ENCODE measurements at places on chromosomes 2 and 18. TPM values are rescaled to one million over a fixed set of nuclear protein-coding genes. Genes with fewer than 3 reads are reported as not detected.

NOL4 gene
- not detected for polyA plus RNA-seq

MPV17 gene
- polyA plus RNA-seq, result 61.8 TPM

GRCh38 chr18:58714259-58714658 lies 43.0 kb downstream of the MALT1 start:
- DNase-seq, result no peak

DNA sequence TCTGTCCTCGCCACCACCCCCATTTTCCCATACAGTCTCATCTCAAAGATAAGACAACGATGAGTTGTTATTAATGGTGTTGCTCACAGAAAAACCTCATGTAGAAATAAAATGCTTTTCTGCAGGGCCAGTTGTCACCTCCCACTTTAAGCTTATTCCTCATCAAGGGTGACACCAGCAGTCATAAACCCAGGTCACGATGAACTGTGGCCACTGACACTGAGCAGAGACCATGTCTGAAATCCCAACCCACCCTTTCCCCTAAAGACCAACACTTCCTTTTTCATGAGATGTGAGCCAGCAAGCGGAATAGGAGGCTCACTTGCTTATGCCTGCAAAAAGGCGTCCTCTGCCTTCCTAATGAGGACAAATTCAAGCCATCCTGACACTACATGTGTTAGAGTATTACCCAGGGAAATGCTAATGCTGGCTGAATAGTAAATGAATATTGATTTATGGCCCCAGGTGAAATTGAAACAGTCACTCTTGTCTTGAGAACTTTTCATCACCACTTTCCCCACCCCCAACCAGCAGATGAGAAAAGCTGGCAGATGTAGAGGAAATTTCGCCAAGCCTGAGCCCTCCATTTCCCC lies 228.4 kb downstream of the MGAT5 start:
- no peak for DNase-seq

GRCh38 chr2:144513388-144514101 lies 6.4 kb downstream of the ZEB2 start:
- peak; percentile 51 for DNase-seq

- DNase-seq, result no peak
Measured at GRCh38 chr2:241156971-241157441, 6.7 kb downstream of the PPP1R7 start.

CHN1 gene
- polyA plus RNA-seq, result 18.0 TPM

DNA sequence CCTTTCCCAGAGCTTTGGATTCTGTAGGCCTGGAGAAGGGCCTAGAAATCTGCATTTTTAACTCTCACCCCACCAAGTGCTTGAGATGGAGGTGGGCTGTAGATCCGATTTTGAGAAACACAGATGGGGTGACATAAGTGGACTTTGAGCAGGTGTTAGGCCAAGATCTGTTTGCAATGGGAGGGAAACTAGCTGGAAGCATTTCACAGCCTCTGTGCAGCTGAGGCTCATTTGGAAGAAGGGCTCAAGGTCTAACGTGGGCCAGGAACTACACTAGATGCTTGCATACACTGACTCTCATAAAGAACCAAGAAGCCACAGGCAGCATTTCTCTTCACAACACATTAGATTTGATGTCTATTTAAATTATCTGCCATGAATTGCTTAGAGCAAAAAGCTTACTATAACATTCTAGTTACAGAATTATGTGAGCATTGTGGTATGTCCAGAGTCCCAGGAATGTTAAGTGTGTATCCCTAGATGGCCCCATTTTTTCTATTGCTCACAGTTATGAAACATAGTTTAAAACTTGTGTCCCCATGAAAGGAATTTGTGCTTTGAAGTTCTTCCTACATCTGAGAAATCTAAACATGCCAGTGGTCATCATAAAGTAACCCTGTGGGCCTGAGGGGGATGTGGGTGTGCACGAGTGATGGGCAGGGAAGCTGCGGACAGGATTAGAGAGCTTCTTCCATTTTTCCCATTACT lies 77.2 kb downstream of the CD28 start:
- no peak for DNase-seq

LOXHD1 gene
- polyA plus RNA-seq, result 1.2 TPM

GRCh38 chr2:239886781-239887180 lies 138.4 kb downstream of the NDUFA10 start:
- DNase-seq, result no peak

GRCh38 chr2:53512071-53512826 lies 255.4 kb upstream of the CHAC2 start:
- DNase-seq, result no peak

DNA sequence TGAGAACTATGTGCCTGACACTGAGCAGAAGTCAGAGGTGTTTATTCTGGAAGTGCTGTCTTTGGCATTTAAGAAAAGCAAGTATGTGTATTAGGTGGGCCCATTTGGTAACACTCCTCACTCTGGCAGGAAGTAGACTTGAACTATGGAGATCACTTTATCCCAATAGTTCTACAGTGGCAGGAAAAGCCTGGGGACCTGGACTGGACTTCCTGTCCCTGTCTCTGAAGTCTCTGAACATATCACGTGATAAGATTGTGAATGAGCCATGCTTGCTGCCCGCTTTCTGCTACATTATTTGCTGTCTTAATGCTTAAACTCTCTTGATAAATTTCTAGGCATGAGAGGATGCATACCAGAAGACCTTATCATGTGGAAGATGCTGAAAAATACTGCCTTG lies 203.7 kb downstream of the MYO3B start:
- DNase-seq, result no peak

EFR3B gene
- 0.45 TPM for polyA plus RNA-seq

DNA sequence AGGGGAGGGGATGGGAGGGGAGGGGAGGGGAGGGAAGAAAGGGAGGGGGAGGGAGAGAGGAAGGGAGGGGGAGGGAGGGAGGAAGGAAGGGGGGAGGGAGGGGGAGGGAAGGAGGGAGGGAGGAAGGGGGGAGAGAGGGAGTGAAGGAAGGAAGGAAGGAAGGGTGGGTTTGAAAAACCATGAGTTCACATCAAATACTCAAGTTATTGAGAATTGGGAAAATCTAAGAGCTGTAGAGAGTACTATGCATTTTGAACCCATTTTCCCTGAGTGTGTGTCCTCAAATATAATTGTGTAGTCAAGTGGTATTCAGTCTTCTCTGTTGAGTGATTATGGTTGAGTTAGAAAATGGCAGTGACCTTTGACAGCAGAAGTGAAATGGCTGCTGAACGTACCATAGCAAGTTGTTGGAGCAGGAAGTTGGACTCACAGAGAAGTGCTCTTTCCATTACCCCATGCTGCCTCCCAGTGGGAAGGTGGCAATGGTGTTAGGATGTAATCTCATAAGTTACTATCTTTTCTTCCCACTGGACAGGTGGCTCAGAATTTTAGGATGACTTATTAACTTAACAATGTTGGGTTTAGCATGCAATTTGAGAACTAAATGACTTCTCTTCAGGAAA lies 214.6 kb downstream of the SETBP1 start:
- no peak for DNase-seq

- DNase-seq, result no peak
Measured at GRCh38 chr2:203543898-203544328, 8.8 kb upstream of the RAPH1 start.

FABP1 gene
- not detected for polyA plus RNA-seq

DNA sequence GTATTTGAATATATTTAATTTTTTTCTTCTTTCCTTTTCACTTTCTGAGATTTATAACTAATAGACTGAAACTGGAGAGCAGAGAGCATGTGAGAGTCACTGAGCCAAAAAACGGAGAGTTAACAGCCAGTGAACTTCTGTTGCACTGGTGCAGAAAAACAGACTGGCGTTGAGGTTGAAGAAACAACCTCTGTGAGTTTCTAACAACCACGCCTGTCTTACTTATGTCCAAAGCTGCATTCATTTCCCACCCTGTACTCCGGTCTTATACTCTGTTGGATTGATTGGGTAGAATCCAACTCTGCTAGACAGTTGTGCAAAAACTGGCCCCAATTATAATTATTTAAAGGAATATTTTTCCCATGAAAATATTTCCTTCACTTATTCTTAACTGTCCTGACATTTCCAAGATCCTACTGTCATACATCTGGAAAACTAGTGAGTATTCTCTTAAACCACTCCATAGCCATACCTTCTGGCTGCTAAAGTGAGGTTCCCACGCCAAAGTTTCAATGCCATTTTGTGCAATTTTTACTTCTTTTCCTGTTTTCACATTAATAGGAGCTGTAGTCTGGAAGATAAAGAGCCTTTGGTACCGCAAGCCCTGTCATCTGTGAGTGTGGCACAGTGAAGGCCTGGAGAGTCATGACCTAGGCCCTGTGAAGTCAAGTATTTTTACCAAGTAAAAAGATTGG lies 9.4 kb downstream of the CYP1B1 start:
- no peak for DNase-seq

DNA sequence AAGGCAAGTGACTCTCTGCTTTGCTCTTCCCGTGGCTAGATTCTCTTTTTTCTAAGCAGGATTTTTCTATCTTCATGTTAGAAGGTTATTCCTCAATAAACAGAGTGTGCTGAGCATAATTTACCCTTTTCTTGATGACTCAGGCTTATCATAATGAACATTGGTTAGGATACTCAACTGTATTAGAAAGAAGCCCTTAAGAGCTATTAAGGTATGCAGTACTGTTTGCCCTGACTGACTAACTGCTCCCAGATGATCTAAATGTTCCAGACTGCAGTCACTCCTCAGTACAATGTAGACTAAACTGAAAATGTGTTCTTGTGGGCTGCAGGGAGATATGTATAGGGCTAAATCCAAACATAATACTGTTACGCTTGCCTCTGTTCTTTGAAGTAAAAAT lies 687.8 kb downstream of the NUP35 start:
- no peak for DNase-seq

DNA sequence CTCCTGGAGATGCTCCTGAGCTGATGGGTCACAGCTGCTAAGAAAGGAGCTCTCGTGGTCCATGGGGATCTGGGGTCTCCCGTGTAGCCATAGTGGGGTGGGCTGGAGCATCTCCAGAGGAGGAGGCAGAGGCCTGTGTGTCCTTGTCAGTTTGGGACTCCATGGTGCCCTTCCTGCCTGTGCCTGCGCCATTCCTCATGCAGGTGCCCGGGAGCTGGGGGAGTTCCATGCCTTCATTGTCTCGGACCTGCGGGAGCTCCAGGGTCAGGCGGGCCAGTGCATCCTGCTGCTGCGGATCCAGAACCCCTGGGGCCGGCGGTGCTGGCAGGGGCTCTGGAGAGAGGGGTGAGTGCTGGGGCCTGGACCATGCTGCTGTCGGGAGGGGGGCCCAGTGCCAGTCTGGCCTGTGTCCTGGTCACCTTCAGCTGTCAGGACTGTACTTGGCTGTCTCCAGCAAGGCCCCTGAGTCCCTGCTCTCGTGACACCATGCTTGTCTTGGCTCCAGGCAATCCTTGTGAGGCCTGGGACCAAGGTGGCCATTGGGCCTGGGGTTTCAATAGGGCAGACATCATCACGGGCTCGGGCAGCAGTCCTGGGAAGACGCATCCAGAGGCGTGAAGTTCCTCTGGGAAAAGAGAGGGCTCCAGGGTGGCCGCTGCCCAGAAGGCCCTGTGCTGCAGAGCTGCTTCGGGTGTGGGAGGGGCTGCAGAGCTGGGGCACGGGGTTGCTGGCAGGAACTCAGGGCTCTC lies 7.3 kb downstream of the CAPN10 start:
- no peak for DNase-seq

ZNF396 gene
- polyA plus RNA-seq, result 0.84 TPM

- DNase-seq, result no peak
Measured at GRCh38 chr2:20544153-20544747, 97.4 kb downstream of the RHOB start.

DNA sequence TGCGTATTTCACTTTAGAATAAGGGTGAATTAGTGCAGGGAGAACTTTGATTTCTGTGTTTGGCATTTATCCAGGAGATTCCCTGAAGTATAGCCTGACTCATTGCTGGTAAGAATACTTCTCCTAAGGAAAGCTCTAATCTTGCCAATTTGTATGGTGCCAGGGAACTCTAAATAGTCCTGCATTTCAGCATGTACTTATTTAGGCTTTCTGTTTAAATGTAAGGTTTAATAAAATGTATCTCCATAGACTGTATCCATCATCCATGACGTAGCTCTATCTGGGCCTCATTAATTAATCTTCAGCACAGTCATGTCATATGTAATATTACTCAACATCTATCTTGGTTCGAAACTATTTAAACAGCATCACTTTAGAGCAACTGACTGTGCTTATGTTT lies 127.7 kb downstream of the DOK6 start:
- DNase-seq, result no peak

DNA sequence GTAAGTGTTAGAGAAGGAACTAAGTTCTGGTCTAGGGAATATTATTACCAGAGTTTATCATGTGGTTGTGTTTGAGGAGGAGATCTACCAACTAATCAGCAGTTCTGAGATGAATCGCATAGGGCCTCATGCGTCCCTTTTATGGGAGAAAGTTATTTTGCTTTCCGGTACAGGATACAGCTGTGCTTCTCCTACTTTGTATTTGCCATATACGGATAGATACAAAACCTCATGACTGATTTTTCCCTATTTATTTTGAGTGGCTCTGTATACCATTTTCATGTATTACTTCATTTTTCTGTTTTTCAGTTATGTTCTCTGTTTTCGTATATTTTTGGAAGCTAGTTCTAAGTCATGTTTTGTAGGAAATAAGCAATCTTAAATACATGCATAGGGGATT lies 66.8 kb downstream of the ACSL3 start:
- DNase-seq, result no peak
